Cardiac septum (tissue), 1 donor: ENCODE measurements at places on chromosomes 1 and 21. TPM values are rescaled to one million over a fixed set of nuclear protein-coding genes. Genes with fewer than 3 reads are reported as not detected.

Gene BEND5
- total RNA-seq, result 3.2 TPM

Gene RGS4
- 10.7 TPM for total RNA-seq

- no peak for DNase-seq
These were observed 225.7 kb downstream of the GREM2 start for GRCh38 chr1:240385985-240386978.

DNA sequence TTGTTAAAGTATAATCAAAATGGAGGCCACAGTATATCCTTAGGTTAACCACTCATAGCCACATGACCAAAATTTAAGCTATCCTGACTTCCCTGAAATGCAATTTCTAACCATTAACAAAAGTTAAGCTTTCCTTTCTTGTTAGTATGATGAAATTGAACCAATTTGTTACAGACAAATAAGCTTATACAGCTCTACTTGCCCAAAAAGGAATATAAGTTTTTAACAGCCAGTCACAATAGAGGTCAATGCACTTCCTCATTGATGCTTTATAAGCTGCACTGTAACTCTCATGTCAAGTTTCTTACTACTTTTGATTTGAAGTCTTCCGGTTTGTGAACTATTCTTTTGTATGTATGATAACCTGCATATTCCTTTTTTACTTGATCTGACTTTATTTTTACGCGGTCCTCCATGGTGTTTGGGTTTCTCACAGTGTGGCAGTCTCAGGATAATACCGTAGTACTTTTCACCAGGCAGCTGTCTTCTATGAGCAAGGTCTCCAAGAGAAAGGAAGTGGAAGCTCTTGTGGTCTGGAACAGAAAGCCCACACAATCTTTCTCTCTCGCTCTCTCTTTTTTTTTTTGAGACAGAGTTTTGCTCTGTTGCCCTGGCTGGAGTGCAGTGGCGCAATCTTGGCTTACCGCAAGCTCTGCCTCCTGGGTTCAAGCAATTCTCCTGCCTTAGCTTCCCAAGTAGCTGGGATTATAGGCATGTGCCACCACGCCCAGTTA lies 331.6 kb downstream of the SRGAP2C start:
- DNase-seq, result no peak

Gene CHIA
- total RNA-seq, result not detected

Gene NFIA
- total RNA-seq, result 78.6 TPM

DNA sequence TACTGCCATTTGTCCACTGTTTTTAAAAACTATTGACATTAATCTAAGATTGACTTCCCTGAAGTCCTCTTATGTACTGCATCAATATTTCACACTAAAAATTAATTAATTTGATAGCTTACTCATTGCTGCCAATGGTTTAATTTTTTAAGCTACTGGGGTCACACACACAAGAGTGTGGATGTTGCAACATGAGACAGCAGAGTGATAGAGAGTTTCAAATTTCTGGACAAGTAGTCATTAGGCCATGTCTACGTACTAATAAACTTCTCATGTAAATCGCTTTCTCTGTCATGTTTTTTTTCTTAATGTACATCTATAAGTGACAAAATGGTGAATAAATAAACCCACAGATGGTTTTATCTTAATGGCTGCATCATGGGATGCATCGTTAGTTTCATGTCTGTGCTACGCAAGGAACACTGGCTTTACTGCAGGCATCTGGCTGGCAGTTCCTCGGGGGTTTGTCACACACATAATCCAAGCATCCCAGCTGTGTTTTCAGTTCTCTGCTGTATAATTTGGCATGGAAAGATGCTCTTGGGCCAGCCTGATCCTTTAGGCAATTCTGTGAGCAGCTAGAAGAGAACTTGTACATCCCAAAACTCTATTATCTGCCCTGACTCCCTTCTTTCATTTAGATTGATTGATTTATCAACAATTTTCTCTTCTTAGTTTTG lies 16.4 kb upstream of the CHODL start:
- DNase-seq, result no peak

GRCh38 chr1:117094841-117095604 lies 26.5 kb downstream of the TRIM45 start:
- DNase-seq, result no peak

Gene APOBEC4
- not detected for total RNA-seq
